COR-L47 (cell line): ENCODE measurements at places on chromosomes 2 and 18.

GRCh38 chr2:64989982-64990614 lies 899 bp downstream of the SLC1A4 start:
- peak; percentile 41 for DNase-seq

DNA sequence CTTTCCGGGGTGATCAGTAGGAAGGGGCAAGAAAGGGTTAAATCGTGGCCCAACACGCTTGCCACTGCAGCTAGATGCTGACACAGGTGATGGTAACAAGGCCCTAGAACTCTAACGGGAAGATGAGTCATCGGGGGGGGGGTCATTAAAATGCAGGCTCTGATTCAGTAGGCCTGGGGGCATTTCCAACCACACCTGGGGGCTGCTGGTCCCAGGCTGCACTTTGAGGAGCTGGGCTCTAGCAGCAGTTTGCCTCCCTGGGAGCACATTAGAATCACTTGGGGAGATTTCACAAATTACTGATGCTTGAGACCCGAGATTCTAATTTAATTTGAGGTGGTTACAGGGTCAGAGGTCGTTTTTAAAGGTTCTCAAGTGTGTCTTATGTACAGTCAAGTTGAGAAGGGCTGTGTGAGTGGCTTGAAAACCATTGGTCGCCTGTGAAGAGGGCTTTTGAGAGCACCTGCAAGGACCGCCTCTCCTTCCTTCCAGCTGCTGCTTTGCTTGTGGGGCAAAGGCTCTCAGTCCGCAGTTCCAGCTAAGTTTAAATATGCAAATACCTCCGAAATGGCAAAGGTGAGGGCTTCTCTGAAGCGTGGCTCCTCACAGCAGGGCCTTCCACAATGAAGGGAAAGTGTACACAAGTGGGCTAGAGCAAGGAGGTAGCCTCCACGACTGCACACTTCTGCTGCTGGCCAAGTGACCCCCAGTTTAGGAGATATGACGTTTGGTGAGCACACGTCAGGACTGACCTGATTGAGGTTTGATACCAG lies 128.0 kb upstream of the MSH6 start:
- no peak for DNase-seq

- DNase-seq = no peak
These were observed 18.1 kb upstream of the TAF1B start for GRCh38 chr2:9824956-9825720.

GRCh38 chr2:21372654-21373053 lies 248.9 kb downstream of the TDRD15 start:
- DNase-seq = no peak
